ENCODE measurements at places on chromosomes 5 and 9.

- no peak for DNase-seq
These were observed 348.3 kb downstream of the NDUFS4 start for GRCh38 chr5:53908757-53909156.

- DNase-seq, result no peak
These were observed 43.4 kb upstream of the VCAN start for GRCh38 chr5:83428126-83428525.

- DNase-seq, result no peak
These were observed 54.9 kb downstream of the PSAT1 start for GRCh38 chr9:78351816-78352215.

- no peak for DNase-seq
These were observed 44.1 kb upstream of the ANKRD33B start for GRCh38 chr5:10519729-10520128.

GRCh38 chr5:15526413-15526812, 26.4 kb downstream of the FBXL7 start:
- no peak for DNase-seq

- no peak for DNase-seq
These were observed 5.3 kb downstream of the SLC36A3 start for GRCh38 chr5:151298063-151298855.

DNA sequence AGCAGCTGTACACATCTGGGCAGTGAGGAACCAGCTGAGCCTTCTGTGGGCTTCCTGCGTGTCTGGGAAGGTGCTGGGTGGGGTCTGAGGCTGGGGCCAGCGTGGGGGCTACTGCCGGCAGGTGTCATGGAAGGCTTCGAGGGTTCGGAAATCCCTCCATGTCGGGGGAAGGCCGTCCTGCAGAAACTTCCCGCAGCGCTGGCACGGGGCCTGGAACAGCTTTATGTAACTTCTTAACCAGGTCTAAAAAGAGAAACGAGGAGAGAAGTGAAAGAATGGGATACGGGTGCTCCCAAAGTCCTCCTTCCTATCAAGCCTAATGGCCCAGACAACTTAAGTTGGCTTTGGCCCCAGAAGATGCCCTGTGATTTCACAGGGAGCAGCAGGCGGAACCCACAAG, 120.6 kb upstream of the RAPGEF1 start:
- DNase-seq, result no peak

- no peak for DNase-seq
These were observed 305.9 kb downstream of the CYLC2 start for GRCh38 chr9:103301051-103301450.

GRCh38 chr5:98774192-98775033, 950 bp downstream of the RGMB start:
- no peak for DNase-seq

GRCh38 chr5:172779691-172780341, 8.8 kb upstream of the DUSP1 start:
- DNase-seq, result no peak

- no peak for DNase-seq
These were observed 44.7 kb downstream of the TRIP13 start for GRCh38 chr5:937151-937924.

GRCh38 chr9:123742009-123742767, 187.7 kb downstream of the DENND1A start:
- no peak for DNase-seq

DNA sequence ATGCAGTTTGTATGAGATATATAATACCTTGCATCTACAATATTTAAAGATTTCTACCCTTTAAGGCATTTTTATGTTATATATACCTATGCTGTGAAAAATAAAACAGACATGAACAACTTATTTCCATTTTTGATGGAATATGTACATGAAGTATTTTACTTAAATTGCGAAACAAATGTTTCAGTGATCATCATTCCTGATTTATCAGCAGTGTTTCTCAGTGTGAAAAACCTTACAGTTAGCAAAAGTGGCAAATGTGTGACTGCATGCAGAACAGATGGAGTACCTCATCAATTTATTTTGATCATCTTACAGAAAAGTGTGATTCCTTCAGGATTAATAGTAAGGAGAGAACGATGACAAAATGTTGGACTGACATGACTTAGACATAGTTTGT, 43.1 kb downstream of the PRR16 start:
- DNase-seq, result no peak

DNA sequence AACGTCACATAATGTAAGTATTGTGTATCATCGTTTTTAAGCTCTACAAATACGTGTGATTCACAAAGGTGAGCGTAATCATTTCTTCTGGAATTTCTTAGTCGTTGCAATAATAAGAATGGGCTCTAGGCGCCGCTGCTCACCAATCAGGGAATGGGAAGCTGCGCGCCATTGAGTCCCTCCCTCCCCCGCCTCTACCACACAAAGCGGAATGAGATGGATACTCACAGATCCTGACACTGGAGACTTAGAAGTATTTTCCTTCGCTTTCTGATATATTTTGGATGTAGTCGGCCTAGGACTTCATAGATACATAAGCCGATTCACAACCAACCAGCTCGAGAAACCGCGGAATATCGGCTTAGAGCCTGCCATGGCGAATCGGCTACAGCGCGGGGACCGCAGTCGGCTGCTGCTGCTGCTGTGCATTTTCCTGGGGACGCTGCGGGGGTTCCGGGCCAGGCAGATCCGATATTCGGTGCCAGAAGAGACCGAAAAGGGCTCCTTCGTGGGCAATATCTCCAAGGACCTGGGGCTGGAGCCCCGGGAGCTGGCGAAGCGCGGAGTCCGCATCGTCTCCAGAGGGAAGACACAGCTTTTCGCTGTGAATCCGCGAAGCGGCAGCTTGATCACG, at the start of gene PCDHGA11:
Gene PCDHGA11, plus strand, starts transcription at position 197 of the 634 bp plus-strand sequence. Its CDS starts 177 bp downstream, at position 374.
- no peak for DNase-seq

DNA sequence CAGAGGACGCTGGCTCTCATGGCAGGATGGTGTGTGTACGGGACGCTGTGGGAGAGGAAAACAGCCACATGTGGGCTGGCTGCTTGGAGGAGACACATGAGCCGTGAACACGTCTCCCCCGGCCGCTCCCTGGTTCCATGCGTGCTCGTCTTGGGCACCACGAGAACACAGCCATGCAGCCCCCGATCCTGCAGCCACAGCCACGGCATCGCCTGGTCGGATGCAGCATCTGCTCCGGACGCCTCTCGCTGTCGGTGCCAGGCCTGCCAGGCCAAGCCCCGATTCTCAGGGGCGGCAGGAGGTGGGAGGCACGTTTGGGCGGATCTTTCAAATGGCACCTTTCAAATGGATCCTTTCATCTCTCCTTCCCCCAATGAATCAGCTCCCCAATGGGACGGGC, 3.2 kb downstream of the LCN10 start:
- DNase-seq, result no peak

DNA sequence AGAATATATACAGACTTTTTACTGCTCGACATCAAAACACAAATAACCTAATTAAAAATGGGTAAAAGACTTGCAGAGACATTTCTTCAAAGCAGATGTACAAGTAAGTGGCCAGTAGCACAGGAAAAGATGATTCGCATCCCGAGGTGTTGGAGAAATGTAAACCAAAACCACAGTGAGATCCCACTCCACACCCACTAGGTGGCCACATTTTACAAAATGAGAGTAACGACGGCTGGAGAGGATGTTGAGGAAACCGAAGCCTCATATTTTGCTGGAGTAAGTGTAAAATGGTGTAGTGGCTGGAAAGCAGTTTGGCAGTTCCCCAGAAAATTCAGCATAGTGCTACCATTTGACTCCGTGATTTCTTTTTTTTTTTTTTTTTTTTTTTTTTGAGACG, 21.3 kb upstream of the GBGT1 start:
- peak; percentile 36 for DNase-seq

GRCh38 chr5:40734986-40735385, 20.8 kb downstream of the TTC33 start:
- DNase-seq, result peak; percentile 56

- DNase-seq, result no peak
These were observed 405.8 kb upstream of the TLE4 start for GRCh38 chr9:79166005-79166404.

- DNase-seq, result no peak
These were observed 542.4 kb downstream of the RAB3C start for GRCh38 chr5:59125011-59125961.

- DNase-seq, result peak; percentile 38
These were observed 232.8 kb downstream of the DOCK8 start for GRCh38 chr9:447230-448025.

DNA sequence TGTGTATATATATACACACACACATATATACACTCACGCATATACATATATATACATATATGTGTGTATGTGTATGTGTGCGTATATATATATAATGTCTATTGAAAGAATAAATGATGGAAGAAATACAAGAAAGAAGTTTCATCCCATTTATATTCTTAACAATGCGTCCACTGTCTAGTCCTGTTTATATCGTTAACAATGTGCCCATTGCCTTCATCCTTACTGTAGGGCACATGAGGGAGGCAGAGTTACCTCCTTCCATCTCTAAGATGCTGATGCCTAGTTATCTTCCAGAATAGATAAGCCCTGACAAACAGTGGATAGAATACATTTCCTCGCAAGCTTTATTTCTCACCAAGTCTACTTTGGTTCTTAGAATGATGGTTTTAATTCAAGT, 389.8 kb upstream of the SEMA6A start:
- DNase-seq, result no peak

GRCh38 chr5:2797160-2797559, 45.7 kb upstream of the IRX2 start:
- DNase-seq, result no peak

- DNase-seq, result no peak
These were observed 5.8 kb upstream of the MEF2C start for GRCh38 chr5:88888848-88889188.

- no peak for DNase-seq
These were observed 189.7 kb downstream of the ATPSCKMT start for GRCh38 chr5:10059980-10060379.

- DNase-seq, result no peak
These were observed 11.6 kb upstream of the CLTB start for GRCh38 chr5:176427971-176428370.

DNA sequence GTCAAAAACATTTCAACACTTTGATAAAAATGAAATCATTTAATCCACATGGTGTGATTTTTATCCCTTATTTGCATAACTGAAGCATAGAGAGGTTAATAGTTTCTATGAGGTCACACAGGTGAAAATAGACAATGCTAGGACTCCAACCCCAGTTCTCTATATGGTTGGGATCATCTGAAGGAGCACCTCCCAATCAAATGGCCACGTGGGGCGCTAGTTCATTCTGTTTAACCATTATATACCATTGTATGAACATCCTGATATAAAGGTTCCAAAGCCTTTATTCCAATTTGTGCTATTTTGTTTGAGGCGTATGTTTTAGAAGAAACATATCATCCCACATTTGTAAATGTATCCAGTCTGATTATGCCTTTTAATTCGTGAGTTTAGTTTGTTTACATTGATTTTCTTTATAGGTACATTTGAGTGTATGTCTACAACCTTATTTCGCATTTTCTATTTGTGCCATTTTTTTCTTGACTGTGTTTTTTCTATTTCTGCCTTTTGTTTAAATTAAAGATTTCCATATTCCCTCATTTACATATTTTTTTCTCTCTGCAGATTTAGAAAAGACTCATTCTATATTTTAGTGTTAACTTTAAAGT, 1092.0 kb downstream of the MAT2B start:
- DNase-seq, result no peak

DNA sequence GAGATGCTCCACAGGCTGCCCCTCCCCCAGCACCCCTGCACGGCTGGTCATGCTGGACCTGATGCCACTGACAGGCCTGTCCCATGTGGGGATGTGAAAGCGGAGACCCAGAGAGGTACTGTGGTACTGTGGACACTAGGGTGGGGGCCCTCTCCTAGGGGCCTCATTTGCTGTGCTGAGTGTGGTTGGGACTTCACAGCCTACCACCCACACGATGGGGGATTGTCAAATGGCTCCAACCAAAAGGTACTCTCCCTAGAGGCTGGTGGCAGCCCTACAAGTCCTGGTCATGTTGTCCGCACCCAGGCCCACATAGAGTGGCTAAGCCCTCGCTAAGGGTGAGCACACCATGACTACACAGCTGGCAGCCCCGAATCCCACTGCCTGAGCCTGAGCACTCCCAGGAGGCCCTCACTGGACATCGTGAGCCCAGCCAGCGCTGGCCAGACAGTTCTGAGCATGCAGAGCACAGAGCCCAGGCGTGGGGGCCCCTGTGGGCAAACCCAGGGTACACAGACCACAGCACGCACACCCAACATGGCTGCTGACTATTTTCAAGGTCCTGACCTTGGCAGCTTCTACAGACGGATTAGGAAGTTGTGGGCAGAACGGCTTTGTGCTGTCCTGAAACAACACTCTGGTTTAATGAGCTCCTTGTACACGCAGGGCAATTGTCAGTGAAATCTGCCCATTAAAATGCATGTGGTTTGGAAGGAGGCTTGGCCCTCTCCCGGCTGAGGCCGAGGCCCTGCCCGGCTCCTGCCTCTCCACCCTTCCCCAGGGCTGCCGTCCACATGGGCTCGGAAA, 214.1 kb downstream of the HSPA4 start:
- no peak for DNase-seq

DNA sequence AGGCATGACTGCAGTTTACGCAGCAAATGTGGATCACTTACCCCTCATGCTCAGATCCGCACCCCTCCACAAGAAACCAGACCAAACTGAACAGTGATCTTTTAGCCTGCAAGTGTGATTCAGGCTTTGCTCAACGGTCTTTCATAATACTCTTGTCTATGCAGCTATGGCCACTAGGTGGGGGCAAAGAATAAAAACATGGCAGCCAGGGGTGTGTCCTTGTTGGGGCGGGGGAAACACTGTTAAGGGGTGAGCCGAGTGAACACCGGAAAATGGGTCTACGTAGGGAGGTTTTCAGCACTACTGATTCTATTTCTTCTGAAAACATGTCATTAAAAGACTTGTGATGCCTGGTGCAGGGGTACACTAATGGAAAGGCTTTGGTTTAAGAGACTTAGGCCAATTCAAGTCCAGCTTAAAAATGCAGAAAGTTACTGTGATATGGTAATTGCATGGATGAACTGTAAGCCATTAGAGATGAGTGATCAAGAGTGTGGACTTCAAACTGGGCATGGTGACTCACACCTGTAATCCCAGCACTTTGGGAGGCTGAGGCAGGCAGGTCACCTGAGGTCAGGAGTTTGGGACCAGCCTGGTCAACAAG, 49.9 kb upstream of the GPR151 start:
- peak; percentile 41 for DNase-seq

GRCh38 chr5:102090770-102091169, 205.3 kb downstream of the SLCO4C1 start:
- DNase-seq, result no peak

GRCh38 chr9:80156262-80156661, 584.5 kb downstream of the TLE4 start:
- DNase-seq, result no peak

DNA sequence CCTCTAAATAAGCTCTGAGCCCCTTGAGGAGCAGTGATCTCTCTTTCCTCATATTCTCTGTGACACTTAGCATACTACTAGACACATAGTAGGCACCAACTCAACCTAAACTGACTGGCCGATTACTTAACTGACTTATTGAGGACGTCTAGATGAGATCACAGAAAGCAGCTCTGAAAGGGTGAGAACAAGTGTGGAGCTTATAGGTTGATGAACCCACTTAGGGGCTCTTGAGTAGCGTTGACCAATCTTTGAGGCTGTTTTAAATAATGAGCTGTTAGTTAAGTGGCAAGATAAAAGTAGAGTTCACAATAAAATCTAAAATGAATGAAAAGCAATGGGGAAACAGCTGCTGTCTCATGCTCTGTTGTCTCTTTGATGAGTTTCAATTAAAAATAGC, 124.7 kb upstream of the TNPO1 start:
- DNase-seq, result no peak
